ENCODE measurements at places on chromosomes 7 and 10.

GRCh38 chr7:19448091-19448490, 260.7 kb downstream of the POLR1F start:
- DNase-seq = no peak

DNA sequence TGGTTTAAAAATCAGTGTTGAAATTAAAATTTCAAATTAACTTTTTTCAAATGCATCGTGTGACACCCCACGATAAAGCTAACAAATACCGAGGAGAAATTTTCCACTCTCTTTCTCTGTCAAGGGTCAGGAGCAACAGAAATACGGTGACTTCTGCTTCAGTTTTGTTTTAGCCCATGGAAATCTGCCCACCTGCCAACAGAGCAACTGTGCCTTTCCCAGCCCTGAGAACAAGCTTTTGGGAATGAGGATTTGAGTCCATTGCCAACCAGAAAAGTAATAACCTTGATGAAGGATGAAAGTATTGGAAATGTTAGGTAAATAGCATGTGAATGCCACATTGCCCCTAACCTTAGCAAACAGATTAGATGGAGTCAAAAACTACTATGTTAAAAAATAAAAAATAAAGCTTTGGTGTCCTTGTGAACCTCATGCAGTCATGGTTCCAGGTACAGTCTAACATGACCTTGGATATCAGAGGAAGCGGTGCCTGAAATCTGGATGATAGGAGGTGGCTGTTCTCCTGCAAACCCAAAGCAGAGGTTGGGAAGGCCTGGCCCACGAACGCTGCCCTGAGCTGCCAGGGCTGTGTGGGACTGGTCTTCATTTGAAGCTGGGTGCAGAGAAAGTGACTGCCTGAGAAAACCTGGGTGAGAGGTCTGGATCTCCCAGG, 296.8 kb downstream of the ELMO1 start:
- DNase-seq = no peak

GRCh38 chr7:65907501-65908198, 34.8 kb downstream of the VKORC1L1 start:
- DNase-seq = no peak

DNA sequence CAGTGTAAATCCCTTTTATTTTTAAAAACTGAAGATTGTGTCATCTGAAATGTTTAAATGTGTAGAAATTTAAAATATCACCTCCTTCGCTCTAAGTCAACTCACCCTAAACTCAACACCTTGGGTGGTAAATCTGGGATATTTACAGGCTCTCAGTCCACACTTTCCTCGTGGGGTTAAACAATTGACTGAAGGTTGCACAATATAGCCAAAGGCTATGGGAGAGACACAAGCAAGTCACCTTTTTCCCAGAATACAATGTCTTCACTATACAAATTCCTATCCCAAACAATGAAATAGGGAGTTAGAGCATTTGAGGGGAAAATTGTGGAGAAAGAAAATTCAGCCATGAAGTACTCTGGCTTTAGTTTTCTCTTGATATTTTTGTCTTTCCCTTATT, 32.7 kb upstream of the MAT1A start:
- DNase-seq = no peak

- DNase-seq = no peak
These were observed 263.1 kb upstream of the HGF start for GRCh38 chr7:82032901-82033300.

GRCh38 chr10:75115137-75115536, 3.7 kb downstream of the SAMD8 start:
- no peak for DNase-seq

DNA sequence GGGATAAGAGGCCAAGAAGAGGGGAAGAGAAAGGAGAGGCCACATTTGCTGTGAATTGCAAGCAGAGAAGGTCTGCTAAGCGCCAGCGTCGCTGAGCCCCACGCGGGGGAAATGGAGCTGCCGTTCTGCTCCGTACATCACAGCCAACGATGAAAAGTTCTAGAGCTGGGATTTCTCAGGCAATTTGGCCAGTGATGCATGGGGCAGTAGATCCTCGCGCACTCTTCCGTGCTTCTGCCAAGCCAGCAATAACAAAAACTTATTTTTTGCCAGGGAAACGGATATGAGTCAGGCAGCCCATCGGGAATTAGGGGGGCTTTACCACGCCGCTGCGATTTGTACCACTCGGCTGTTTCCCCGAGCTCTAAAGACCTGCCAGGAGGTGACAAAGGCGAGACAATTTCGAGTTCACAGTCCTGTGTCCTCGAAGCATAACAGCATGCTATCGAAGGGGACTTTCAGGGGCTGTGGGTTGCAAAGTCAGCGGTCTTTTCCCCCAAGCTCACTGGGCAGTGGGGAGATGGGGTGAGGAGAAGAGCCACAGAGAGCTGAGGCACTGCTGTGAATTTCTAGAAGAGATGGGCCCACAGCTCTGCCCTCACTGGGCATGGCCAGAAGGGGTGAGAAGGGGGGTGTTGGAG, 30.0 kb upstream of the SLF2 start:
- DNase-seq = no peak

- no peak for DNase-seq
These were observed 61.7 kb upstream of the PAX2 start for GRCh38 chr10:100683545-100684300.

- DNase-seq = no peak
These were observed 18.7 kb upstream of the ARHGAP12 start for GRCh38 chr10:31947144-31947926.

GRCh38 chr10:20972925-20973324, 75.8 kb upstream of the NEBL start:
- no peak for DNase-seq

DNA sequence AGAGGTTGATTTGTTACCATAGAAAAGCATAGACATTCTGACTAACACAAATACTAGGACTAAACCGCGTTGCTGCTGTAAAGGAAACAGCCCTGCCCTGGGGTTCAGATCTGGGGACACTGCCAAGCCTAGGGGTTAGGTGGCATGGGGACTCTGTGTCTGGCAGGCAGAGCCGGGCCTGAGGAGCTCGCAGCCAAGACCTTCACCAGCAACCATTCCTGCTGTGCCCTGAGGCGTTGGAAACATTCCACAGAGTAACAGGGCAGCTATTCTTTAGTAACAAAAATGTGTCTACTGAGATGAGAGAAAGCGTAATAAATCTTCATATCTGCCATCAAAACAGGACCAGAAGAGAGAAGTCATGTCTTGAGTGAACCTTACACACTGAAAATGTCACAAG, 280.5 kb downstream of the POM121L12 start:
- DNase-seq = peak; percentile 49

- no peak for DNase-seq
These were observed 48.6 kb downstream of the ARHGAP21 start for GRCh38 chr10:24674892-24675632.

- DNase-seq = no peak
These were observed 124.3 kb upstream of the PDE1C start for GRCh38 chr7:32194537-32194936.

DNA sequence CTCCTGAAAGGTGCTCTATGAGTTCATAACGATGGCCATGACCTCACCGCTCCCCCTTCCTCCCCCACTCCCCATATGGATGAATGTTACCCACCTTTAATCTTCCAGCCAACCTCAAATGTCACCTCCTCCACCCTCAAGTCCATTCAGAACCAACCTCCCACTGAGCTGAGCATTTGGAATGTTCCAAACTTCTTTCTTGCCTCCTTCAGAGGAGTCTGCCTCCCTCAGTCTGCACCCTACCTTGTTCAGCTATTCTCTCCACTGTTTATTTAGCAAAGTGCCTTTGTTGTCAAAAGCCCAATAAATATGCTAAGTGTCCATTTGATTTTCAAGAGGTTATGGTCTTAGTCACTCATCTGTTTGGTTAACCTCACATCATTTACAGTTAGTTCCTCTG, 22.9 kb upstream of the MTPAP start:
- DNase-seq = no peak

- peak; percentile 81 for DNase-seq
These were observed 12.4 kb downstream of the CALY start for GRCh38 chr10:133324198-133324792.

GRCh38 chr7:98394377-98394836, 6.5 kb downstream of the BAIAP2L1 start:
- DNase-seq = no peak

GRCh38 chr7:30543813-30544525, 39.3 kb upstream of the GGCT start:
- DNase-seq = no peak

DNA sequence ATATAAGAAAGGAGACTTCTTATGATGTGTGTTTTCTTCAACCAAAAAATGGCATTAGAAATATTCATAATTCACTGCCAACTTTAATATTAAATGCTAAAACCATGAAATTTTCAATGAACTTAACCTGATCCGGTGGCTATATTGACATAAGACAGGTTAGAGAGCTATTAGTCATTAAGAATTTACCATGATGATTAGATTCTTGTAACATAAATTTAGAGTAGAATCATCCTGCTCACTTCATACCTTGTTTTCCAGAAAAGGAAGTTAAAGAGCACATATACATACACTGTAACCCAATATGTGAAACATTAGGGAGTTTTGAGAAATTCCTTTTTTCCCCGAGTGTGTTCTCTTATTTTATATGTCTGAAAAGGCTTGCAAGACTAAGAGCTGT, 430.3 kb upstream of the SEMA3A start:
- no peak for DNase-seq

- DNase-seq = no peak
These were observed 130.1 kb downstream of the CAMK1D start for GRCh38 chr10:12479437-12479844.

DNA sequence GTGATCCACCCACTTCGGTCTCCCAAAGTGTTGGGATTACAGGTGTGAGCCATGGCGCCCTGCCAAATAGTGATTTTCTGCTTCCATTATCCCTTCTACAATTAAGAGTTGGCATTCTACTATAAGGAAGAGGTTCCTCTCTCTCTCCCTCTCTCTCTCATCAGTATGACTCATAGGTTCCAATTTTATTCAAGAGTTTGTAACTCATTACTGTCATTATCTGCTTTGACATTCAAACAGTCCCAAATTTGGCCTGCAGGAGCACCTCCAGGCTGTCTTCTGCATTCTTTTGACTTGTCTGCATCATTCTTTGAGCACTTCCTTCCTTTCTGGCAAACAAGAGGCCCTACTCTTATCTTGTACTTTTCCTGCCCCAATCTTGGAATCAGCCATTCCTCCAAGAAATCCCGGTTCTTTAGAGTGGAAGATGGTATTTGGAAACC, 33.2 kb upstream of the CALU start:
- no peak for DNase-seq

DNA sequence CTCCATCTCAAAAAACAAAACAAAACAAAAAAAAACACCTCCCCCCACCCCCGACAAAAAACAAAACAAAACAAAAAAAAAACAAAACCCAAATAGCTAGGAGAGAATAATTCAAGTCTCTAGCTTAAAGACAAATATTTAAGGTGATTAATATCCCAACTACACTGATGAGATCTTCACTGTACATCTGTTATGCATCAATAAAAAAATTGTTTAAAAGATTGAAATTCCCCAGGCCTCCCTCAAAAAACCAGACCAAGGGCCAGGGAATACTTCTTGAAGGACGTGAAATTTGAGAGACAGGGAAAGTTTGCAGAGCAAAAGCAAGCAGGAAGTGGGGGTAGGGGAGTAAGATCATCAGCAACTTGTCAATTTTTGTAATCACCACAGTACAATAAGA, 232.6 kb downstream of the REEP3 start:
- no peak for DNase-seq

GRCh38 chr10:26448292-26448691, 10.2 kb downstream of the APBB1IP start:
- DNase-seq = no peak

DNA sequence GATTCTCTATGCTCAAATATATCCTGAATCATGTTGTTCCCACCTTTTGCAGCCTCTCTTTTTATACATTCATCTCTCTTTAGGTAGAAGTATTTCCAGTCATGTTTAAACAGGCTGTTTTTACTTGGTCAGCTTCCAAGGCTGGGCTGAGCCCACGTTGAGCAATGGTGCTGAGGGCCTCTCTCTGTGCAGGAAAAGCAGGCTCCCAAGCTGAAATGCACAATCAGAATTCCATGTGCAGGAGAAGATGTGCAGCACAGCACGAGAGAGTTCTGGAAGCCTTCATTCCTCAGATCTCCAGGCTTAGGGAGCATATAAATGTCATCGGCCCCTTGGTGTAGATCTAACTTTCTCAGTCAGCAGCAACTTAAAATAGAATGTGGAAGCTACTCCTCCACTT, 588.5 kb downstream of the TNS3 start:
- DNase-seq = no peak

GRCh38 chr10:84424731-84425167, 96.4 kb downstream of the CCSER2 start:
- peak; percentile 56 for DNase-seq

Data from ecto neural progenitor cell (in vitro differentiated cells).